ENCODE measurements at places on chromosomes 7 and 10.

- peak; percentile 42 for DNase-seq
These were observed 145.1 kb downstream of the PLXNA4 start for GRCh38 chr7:132430861-132431822.

- no peak for DNase-seq
These were observed 657.6 kb downstream of the LRMDA start for GRCh38 chr10:76088980-76089379.

DNA sequence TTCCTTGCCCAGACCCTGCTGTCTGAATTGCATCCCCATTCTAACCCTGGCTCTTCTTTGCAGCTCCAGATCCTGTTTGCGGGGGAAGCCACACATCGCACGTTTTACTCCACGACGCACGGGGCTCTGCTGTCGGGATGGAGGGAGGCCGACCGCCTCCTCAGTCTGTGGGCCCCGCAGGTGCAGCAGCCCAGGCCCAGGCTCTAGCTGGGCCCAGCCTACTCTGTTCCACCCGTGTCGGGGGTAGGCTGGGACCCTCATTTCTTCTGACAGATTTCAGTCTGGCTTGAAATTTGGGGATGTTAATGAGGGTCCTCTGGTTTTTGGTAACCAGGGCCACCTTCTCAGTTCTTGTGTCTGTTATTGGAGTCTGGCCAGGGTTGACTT, 2.7 kb upstream of the MTG1 start:
- no peak for DNase-seq

DNA sequence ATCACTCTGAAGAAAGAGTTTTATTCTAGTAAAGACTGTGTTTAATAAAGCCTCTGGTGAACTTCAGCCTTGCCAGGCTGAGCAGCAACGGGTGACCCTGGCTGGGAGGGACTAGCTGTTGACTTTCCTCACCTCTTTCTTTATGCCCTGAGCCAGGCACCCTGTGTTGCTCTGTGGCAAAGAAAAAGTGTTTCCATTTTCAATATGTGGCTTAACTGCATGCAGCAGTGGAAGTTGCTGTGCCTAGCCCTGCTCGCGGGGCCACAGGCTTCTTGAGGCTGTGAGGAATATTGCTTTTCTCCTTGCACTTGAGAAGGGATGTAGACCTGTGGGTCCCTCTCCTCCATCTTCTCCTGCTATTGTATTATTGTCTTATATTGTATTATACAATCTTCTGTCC, 67.0 kb downstream of the CXCL12 start:
- no peak for DNase-seq

GRCh38 chr7:155709453-155709852, 65.0 kb downstream of the RBM33 start:
- no peak for DNase-seq

Measured in activated naive CD4-positive, alpha-beta T cell treated with Interleukin-2 at 50 U/mL for 16 hours (primary cell).